ENCODE measurements at places on chromosomes 12 and 14.

GRCh38 chr14:100442498-100443490 lies 119.7 kb downstream of the SLC25A47 start:
- DNase-seq: no peak

- DNase-seq: no peak
Measured at GRCh38 chr12:26524862-26525465, 308.0 kb downstream of the ITPR2 start.

DNA sequence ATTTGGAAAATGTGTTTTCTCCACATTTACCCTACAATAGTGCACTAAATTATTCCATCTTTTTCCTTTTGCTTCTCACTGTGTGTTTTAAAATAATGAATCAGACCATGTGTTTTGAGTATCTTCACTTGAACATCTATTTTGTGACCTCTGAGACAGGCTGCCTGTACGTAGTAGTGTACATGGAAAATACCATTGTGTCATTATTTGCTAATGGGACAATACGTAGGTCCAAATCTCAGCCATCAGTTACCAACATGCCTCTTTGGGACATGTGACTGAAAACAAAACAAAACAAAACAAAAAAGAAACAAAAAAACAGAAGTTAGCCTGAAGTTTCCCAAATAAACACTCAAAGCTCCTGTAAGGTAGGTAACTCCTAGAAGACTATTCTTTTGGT lies 7.1 kb upstream of the MYF6 start:
- no peak for DNase-seq

DNA sequence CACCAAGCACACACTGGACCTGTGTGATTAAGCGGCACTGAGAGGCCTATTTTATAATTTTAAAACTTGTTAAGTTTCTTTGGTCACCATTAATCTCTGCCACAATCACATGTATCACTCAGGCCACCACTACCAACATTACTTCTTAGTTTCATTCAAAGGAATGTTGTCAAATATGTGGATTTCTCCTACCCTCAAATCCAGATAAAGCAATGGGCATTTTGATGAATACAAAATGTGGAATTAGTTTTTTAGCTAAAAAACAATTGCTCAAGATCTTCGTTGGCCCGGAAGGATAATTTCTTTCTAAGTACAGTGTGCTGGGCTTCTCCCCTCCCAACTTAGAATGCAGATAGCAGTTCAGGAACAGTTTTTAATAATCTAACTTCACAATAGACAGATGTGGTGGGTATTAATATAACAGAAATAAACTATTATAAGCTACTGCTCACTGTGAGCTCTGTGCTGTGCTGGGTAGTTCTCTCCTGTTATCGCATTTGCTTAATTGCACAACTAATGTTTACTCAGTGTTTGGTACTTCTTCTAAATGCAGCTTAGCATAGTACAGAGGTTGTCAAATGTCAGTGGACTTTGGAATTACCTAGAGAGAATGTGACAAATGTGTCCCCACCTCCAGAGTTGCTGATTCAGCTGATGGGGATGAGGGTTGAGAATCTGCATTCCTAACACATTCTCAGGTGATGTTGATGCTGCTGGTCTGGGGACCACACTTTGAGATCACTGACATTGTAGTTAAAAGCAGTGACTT lies 266.7 kb upstream of the AMIGO2 start:
- peak; percentile 93 for DNase-seq

DNA sequence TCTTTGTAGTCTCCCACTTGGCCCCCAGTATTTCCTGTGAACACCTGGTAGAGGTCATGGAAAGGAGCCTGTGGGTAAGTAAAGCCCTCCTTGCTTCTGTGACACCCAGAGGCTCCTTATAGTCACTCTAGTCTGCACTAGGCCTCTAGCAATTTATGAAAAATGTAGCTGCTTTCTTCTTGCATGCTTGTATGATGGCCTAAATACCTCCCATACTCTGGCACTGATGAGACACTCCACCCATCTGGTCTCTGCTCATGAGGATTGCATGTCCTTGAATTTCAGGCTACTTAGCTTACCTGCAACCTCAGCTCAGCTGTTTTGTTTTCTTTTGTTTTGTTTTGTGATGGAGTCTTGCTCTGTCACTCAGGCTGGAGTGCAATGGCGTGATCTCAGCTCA lies 4.6 kb upstream of the A2ML1 start:
- no peak for DNase-seq

DNA sequence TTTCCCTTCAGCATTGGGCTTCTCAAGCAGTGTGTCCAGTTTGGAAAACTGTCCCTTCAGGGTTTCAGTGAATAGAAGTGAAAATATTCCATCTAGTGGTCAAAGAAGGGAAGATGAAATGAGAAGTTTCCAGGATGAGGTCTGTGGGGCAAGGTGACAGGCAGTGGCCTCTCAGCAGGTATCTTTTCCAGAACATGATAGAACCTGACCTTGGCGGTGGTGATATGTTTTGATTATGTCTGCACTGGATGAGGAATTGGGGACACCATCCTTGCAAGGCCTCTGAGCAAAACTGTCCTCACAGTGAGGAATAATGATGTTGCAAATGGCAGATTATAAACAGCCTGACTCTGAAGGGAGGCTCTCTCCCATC lies 4.7 kb downstream of the GPX2 start:
- DNase-seq: peak; percentile 63

- no peak for DNase-seq
Measured at GRCh38 chr14:99359906-99360305, 87.9 kb upstream of the BCL11B start.

DNA sequence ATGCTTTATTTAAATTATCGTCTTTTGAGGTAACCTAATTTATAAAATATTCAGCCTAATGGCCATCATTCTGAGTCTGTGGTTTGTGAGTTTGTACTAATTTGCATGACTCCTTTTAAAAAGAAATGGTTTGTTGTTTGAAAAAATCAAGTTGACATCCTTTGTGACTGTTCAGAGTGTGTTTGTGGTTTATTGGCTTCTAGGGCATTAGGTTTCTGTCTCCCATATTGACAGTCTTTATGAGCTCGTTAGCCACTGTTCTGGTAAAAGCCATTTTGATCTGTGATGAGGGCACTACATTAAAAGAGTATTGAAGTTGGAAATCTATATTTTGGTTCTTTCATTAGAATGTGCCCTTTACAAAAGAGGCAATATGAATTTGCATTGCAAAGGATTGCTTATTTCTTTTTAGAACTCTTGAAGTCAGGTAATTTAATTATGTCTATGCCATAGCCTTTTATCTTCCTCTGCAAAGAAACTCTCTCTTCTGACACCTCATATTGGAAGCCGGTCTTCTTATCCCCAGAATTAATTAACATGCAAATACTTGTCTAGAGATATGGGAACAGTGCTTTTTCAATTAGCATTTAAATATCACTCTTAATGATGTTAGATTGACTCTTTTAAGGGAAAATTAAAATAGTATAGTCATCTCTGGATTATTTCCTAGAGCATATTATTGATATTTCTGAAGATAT lies 95.0 kb downstream of the CRADD start:
- DNase-seq: no peak

GRCh38 chr14:69625299-69626131 lies 14.1 kb downstream of the SUSD6 start:
- no peak for DNase-seq

- DNase-seq: no peak
Measured at GRCh38 chr12:114604606-114605005, 79.4 kb downstream of the TBX3 start.

Measured in HepG2 (cell line).